ENCODE measurements at places on chromosomes 2 and 18.

GRCh38 chr2:195658541-195658890 lies 1.5 kb downstream of the SLC39A10 start:
- peak; percentile 43 for DNase-seq

GRCh38 chr2:128090575-128090944 lies 440 bp upstream of the UGGT1 start:
- DNase-seq = no peak

- DNase-seq = peak; percentile 67
These were observed 25.0 kb upstream of the COPS8 start for GRCh38 chr2:237060534-237061312.

DNA sequence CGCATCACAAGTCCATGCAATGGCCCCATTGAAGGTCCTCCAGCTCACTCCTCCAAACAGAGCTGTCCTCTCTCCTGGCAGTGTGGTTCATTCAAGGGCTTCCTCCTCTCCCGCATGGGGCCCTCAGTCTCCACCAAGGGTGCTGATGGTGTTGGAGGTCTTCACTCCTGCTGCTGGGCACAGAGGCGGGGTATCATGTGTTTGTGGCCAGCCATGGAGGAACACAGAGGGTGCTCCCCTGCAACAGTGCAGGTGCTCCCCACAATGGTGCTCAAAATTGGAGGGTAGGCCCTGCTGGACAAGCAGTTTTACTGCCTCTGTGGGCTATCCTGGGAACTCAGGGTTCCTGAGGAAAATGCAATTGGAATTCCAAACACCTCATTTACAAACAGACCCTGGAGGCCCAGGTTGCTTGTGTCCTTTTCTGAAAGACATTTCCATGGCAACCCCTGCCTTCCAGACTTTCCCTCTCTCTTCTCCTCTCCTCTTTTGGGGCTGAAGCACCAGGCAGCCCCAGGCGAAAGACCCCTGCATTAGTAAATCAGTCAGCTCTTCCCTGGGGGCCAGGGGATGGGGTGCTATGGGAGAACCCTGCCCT lies 256.0 kb downstream of the HAUS1 start:
- DNase-seq = no peak

GRCh38 chr2:109719871-109720270 lies 74.2 kb upstream of the RGPD5 start:
- no peak for DNase-seq

GRCh38 chr2:210946395-210946794 lies 390.0 kb downstream of the CPS1 start:
- DNase-seq = no peak

DNA sequence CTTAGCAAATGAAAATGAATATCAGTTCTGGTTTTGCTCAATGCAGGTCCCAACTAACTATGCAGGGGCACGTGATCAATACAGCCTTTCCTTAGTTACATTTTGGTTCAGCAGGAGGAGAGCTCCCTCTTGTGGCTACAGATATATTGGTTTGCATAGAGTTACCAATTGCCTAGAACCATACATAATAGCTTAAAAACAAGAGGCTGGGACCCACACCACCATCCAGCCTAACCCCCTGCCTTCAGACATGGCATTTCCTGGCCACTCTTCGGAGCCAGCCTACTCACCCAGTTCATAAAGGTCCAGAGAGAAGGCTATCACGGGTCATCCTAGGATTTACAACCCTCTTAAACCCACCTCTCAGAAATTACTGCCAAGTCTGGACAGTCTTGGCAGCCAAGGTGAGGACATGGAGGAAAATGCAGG lies 10.5 kb downstream of the CCDC93 start:
- peak; percentile 68 for DNase-seq

DNA sequence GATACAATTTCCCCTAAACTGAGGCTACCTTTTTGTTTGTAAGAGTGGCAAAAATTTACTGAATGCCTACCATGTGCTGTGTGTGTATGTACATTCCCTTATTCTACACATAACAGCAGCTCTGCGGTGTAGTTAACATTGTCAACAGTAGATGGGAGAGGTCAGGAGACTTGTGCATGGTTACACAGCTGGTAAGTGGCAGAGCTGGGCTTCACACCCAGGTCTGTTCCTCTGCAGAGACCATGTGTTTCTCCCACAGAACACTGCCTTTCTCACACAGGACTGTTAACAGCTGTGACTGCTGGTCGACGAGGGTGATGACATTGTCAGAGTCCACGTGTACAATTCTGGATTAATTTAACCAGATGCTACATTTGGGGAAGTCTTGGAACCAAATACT lies 49.1 kb downstream of the EML6 start:
- no peak for DNase-seq

DNA sequence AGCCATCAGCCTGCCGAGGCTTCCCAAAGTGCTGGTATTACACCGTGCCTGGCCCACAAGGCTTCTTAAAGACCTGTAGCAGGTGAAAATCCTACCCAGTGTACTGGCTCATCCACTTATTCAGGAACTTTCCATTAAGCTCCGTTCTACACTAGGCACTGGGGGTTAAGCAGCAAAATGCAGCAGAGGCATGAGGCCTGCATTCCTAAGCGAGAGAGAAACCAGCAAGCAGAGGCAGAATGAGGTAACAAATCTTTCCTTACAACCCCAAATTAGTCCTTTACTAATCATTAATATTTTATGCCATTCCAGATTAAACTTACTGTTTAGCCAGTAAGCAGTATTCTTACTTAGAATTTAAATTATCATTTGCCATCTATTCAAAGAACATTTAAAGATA lies 32.8 kb downstream of the UXS1 start:
- no peak for DNase-seq

- no peak for DNase-seq
These were observed 47.4 kb downstream of the ARHGAP15 start for GRCh38 chr2:143176606-143177005.

DNA sequence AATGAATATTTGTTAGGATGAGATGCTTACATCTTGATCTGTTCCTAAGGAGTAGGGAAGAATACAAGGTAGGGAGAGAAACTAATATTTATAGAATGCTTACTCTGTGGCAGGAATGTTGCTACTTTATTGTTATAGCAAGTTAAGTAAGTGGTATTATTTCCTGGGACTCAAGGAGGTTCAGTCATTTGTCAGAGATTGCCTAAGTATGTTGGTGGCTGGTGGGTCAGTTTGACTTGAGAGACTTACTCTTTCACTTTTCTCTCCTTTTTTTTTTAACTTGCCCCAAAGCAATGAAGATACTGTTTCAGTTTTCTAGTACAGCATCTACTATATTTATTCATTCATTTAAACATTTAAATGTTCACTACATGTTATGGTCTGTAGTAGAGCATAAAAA lies 209.2 kb upstream of the STON1 start:
- no peak for DNase-seq

GRCh38 chr2:240245184-240245583 lies 104.7 kb upstream of the OTOS start:
- no peak for DNase-seq

GRCh38 chr2:174730698-174731018 lies 33.6 kb downstream of the CHRNA1 start:
- no peak for DNase-seq

DNA sequence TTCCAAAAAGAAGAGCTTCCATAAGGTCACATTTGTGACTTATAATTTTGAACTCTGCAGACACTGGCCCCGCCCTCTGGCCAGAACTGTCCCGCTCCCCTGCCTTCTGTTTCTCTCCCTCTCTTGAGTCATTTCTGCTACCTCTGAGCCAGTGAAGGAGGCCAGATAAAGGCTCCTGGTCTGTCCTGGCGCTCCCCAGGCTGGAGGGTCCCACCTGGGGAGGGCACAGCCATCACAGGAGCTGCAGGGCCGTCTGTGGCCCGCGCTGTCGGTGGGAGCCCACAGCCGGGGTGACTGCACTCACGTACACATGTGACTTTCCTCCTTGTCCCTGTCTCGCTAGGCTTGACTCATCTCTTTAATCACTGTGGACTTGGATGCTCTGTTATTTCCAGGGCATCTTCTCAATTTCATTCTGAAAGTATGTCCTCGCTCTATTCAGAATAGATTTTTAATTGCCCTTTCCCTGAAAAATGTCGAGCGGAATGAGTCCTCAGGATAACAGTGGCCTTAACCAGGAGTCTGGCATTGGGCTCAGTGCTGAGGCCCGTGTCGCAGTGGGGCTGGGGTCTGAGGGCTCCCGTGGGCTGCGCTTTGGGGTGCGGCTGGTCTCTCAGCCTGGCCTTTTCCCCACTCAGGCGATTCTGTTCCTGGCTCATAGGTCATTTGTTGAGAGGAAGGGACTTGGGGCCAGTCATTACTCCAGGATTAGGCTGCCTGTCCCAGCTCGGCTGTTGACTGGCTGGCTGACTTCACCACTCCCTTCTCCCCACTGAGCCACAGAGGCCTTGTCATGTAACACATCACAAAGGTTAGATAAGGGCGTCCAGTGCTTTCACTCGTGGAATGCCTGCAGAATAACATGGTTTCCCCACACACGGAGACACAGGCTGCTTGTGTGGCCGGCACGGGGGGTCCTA lies 34.5 kb downstream of the KLHL29 start:
- DNase-seq = peak; percentile 14

Data from AG08396 (cell line).